KBM-7 (cell line): ENCODE measurements at places on chromosomes 12 and 14.
A peak's percentile ranks its signal among the peaks of the same experiment; 100 is the strongest.

GRCh38 chr12:117231750-117232149, 41.5 kb upstream of the FBXO21 start:
- DNase-seq = peak; percentile 3

DNA sequence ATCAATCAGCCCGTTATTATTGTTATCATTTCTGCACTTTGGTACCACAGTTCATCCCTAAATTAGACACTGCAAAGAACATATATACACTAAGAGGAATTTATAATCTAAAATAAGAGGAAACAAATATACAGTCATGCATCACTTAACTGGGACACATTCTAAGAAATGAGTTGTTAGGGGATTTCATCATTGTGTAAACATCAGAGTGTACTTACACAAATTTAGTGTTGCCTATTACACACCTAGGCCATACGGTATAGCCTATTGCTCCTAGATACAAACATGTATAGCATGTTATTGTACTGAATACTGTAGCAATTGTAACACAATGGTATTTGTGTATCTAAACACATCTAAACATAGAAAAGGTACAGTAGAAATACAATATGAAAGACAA, 190.5 kb downstream of the BMP4 start:
- no peak for DNase-seq

- no peak for DNase-seq
These were observed 118.6 kb downstream of the ATXN7L3B start for GRCh38 chr12:74656251-74656650.

- DNase-seq = no peak
These were observed 4.3 kb downstream of the DDIT3 start for GRCh38 chr12:57515934-57516541.

- no peak for DNase-seq
These were observed 12.5 kb downstream of the AHNAK2 start for GRCh38 chr14:104965561-104966231.

DNA sequence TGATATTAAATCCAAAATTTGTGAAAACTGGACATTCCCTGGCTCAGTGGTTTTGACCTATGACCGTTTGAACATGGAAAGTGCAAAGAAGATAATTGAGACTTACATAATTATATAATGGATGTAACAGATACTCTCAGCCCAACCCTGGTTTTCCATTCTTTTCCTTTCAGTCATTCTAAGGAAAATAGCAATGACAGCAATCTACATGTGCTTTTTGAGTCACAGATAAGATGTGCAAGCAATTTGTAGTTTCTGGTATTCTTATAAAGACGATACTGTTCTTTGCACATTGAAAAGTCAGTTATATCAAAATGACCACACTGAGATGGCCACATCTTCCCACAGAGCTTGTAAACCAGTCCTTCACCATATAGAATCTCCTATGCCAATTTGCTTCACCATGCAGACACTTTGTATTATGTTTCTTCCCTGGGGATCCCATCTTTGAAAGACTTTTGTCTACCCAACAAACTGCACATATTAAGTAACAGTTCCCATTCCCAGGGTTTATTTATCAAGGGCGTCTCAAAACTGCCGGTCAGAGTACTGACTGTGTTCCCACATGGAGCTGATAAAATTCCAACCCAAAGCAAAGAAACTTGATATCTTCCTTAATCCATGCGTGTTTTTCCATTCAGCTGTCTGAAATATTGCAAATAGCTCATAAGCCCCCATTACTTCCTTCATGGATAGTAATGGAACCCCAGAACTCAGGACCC, 34.8 kb downstream of the PLXNC1 start:
- no peak for DNase-seq

DNA sequence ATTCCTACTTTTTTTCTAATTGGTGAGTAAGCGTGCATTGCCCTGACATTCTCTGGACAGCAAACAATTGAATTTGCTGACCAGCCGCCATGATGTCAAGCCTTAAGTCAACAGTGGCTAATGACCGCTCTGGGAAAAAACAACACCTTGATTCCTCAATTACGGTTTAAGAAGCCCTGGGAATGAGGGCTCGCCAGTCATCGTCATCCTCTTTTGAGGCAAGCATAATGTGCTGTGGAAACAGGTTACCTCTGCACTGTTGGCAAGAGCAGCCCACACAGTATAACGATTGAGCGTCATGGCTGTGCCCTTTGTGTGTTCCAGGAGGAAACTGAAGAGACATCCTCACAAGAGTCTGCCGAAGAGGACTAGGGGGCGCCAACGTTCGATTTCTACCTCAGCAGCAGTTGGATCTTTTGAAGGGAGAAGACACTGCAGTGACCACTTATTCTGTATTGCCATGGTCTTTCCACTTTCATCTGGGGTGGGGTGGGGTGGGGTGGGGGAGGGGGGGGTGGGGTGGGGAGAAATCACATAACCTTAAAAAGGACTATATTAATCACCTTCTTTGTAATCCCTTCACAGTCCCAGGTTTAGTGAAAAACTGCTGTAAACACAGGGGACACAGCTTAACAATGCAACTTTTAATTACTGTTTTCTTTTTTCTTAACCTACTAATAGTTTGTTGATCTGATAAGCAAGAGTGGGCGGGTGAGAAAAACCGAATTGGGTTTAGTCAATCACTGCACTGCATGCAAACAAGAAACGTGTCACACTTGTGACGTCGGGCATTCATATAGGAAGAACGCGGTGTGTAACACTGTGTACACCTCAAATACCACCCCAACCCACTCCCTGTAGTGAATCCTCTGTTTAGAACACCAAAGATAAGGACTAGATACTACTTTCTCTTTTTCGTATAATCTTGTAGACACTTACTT, 138.9 kb downstream of the HMGA2 start:
- DNase-seq = peak; percentile 31

DNA sequence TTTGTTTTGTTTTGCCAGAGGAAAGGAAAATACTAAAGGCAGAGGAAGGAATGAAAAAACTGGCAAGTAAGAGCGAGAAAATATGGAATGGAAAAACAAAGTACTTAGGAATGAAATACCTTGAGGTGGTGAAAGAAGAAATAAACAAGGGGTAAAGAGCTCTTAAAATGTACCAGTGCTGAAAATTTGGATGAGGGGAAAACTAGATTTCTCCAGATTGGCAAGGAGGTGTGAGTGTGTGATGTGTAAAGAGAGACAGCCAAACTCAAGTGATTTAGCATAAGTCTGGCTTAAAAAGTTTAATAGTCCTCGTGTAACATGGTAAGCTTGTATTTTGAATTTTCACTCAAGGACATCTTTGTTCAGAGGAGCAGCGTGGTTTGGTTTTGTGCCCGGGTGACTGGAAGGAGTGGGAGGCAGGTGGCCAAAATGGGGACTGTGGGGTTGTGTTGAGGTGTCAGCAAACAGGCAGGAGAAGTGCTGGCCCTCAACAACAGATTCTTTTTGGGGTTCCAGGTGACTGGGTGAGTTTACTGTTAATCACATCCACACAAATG, 102.7 kb downstream of the DACT1 start:
- DNase-seq = no peak

- peak; percentile 90 for DNase-seq
These were observed 4.7 kb upstream of the SSH1 start for GRCh38 chr12:108861878-108862587.

- DNase-seq = no peak
These were observed 403.7 kb downstream of the BTG1 start for GRCh38 chr12:91741932-91742331.
